ENCODE measurements at places on chromosomes 5 and 9.

- DNase-seq: no peak
Observed at GRCh38 chr9:7546261-7546660, 253.3 kb downstream of the DMAC1 start.

- no peak for DNase-seq
Observed at GRCh38 chr5:144028058-144028457, 142.4 kb downstream of the YIPF5 start.

DNA sequence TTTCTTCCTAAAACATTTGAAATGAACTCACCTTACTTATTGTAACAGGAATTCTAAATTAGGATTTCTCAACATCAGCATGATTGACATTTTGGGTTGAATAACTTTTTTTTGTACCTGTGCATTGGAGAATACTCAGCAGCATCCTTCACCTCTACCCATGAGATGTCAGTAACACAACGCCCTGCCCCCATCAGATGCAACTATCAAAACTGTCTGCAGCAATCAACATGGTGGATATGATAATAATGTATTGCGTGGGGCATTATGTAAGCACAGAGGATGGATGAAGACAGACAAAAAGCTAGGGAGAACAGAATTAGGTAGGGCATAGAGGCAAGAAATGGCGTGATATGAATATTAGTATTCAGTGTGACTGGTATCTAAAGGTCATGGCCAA lies 94.1 kb downstream of the PLK2 start:
- DNase-seq: no peak

GRCh38 chr9:68804911-68805889 lies 100.2 kb downstream of the PIP5K1B start:
- DNase-seq: no peak

DNA sequence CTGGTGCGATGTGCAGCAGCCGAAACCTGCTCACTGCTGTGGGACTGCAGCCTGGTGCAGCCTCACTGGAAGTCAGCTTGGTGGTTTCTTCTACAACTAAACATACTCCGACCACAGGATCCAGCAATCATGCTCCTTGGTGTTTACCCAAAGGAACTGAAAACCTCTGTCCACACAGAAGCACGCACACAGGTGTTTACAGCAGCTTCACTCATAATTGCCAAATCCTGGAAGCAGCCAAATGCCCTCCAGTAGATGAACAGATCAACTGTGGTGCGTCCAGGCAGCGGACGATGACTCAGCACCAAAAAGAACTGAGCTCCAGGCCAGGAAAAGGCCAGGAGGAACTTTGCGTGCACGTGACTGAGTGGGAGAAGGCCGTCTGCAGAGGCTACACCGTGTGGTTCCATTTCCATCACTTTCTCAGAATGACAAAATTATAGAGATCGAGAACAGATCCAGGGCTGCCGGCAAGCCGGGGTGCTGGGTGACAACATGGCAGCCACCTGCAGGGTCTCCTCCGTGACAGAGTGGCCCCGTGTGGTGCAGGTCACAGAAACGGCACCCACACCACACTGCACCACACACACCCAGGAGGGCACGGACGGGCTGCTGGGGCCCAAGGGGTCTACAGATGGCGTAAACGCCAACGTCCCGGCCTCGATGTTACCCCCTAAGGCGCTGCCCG lies 23.1 kb upstream of the NSMF start:
- no peak for DNase-seq

GRCh38 chr9:111037708-111038330 lies 451 bp downstream of the LPAR1 start:
- no peak for DNase-seq

DNA sequence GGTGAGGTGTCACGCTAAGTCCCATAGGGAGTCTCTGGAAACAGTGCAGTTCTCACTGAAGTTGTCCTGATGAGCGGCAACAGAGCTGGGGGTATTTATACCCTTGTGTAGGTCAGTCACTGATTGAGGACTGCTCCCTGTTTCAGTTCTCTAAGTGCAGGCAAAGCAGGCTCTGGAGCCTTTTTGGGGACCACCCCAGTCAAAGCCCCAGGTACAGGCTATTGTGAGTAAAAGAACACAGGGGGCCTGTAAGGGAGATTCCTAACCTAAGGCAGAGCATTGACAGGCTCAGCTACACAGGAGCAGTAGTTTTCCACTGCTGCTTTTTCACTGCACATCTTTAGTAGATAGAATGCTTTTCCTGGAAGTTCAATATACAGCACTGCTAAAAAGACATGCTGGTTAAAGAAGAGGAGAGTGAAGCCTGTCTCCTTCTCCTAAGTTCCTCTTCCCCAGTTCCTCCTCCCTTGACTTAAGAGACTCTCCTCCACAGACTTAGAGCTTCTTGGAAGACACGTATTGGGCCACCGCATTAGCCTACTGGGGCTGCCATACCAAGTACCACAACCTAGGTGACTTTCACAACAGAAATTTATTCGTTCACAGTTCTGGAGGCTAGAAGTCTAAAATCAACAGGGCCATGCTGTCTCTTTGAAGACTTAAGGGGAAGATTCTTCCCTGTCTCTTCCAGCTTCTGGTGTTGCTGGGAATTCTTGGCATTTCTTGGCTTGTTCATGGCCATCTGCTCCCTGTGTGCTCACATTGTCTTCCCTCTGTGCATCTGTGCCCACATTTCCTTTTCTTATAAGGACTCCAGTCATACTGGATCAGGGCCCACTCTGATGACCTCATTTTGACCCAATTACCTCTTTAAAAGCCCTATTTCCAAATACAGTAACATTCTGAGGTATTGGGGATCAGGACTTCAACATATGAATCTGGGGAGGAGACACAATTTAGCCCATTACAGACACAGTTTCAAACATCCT lies 221.0 kb downstream of the ESM1 start:
- no peak for DNase-seq

- DNase-seq: no peak
Observed at GRCh38 chr9:130465383-130466096, 20.8 kb downstream of the ASS1 start.

DNA sequence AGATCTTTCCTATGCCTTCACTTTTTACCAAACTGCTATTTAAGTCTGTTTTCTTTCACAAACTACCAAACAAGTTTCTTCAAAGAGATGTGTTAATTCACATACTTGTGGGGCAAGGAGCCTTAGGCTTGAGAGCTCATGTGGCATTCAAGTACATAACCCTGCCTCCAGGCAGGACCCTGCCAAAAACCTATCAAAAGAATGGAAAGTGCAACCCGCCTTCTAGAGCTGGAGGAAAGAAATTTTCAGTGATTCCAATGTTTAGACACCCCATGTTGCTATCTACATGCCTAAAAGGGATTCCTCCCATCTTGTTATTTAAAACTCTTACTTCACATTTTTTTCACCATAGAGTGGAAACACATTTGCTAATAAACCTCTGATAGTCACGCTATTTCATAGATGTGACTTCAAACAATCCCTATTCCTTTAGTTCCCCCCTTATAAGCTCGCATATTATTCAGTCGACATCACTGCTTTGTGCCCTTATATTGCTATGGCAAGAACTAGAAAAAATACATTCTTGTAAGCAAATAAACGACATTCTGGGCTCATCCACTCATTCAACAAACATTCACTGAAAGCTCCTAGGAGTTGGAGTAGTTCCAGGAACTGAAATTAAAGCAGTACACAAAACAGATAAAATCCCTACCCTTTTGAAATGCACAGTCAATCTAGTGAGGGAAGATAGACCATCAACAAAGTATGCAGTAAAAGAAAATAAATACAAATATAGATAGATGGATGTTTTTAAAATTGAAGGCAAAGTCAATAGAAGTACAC lies 518.1 kb downstream of the ELAVL2 start:
- DNase-seq: no peak

DNA sequence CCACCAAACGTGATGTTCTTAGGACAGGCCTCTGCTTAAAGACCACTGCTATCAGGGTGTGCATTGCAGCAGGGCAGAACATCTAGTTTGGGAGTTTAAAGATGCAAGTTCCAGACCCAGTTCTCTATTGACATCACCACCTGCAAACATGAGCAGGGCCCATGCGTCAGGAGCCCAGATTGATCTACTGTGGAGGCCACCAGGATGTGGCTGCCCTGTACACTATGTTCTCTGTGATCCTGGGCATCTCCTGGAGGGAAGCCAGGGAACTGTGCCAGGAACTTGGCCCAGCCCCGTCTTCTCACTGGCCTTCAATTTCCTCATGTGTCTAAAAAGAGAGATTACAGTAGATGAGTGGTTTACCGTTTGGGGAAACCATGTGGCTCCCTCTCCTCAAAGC lies 87.1 kb downstream of the PDE6A start:
- DNase-seq: peak; percentile 86

DNA sequence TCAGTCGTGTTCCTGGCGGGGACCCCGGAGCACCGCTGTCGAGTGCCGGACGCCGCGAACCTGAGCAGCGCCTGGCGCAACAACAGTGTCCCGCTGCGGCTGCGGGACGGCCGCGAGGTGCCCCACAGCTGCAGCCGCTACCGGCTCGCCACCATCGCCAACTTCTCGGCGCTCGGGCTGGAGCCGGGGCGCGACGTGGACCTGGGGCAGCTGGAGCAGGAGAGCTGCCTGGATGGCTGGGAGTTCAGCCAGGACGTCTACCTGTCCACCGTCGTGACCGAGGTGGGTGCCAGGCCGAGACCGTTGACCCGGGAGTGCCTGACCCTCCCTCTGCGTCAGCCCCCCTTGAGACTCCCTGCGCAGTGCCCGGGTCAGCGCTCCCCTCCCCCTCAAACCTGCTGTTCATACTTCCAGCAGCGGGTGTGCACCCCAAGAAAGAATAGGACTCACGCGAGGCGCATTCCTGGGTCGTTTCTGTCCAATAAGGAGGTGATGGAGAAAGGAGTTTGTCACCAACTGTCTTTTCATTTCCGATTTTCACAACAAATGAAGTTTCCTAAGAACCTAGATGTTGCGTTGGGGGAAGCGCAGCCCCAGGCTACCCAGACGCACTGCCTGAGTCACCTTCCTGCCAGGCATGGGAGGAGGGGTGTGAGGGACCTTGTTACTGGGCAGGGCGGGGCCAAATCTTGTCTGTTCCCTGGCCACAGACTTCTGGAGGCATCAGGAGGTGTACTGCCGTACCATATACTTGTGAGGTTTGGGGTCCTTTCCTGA lies 722 bp downstream of the SLC22A4 start:
- DNase-seq: no peak

DNA sequence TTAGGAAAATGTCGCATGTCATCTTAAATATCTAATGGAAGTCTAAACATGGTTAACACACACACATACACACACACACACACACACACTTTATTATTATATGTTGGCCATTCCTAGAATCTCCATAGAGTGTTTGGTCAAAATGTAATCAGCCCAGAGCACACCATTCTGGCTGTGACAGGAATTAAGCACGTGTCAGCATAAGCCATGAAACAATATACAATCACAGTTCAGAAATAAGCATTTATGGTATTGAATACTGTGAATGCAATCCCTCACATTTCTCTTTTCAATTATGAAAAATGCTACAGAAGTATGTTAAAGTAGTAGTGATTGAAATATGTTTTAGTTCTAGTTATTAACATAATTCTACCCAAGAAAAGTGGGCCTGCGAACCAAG lies 611.6 kb downstream of the PRELID2 start:
- DNase-seq: no peak

- DNase-seq: no peak
Observed at GRCh38 chr5:58274191-58274590, 185.7 kb downstream of the PLK2 start.

DNA sequence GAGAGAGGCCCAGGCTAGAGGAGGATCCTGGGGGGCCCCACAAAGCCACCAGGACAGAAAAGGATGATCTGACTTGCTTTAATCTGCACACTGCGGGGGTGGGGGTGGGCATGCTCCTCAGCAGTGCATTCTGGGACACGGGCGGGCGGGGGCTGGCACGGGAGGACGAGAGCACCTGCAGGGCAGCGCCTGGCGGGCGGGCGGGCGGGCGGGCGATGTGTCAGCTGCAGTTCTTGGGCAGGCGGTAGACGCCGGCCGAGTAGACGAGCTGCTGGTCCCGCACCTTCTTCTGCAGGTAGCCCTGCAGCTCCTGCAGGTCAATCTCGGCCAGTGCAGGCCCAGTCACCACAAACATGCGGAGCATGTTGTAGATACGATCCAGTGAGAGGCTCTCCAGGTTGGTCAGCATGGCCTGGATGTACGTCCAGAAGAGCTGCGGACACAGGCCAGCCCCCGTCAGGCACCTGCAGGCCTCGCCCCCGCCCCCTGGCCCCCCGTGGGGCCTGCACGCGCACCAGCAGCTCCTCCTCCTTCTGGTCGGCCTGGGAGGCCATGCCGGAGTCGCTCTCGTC lies 3.0 kb upstream of the TMEM210 start:
- peak; percentile 72 for DNase-seq

DNA sequence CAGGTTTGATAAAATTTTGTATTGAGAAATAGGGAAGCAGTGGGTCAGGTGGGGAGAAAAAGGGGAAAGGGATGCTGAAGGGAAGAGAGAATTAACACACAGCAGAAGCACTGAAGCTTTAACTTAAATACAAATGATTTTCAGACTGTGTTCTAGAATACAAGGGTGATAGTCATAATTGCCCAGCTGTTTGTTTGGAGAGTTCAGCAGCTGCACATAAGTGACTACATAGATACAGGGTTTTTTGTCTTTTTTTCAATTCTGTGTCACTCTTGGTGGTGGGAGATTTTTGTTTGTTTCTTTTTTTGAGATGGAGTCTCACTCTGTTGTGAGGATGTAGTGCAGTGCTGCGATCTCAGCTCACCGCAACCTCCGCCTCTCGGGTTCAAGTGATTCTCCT lies 590.4 kb upstream of the SEMA6A start:
- no peak for DNase-seq

- no peak for DNase-seq
Observed at GRCh38 chr5:43106290-43106638, 14.4 kb upstream of the ZNF131 start.

DNA sequence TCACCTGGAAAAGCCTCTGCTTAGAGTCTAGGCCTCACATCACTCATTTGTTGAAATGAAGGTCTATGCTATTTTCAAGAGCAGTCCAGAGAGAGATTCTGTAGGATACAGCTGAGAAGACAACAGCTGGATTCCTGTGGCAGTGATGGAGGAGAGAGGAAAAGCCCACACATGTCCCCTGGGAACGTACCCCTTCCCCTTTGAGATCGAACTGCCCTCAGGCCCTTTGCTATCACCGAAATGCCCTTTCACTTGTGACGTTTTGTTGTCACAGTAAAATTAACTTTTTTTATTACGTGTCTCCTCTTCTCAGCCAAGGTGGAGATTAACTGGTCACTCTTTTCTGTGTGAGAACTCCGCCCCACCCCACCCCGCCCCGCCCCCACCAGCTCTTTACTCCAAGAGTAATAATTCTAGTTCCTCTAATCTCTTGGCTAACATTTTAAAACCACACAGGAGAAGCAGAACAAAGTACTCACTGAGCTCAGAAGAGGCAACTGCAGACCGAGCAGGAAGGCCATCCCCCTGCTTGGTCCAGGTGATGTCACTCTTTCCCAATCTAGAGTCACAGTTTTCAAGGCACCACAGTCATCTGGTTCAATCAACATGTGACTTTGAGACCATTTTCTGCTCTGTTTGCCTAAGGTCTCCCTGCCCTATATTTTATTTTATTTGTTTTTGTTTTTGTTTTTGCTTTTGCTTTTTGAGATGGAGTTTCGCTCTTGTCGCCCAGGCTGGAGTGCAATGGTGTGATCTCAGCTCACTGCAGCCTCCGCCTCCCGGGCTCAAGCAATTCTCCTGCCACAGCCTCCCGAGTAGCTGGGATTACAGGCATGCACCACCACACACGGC lies 105.6 kb downstream of the SUSD1 start:
- no peak for DNase-seq
